OCI-LY7 (cell line): ENCODE measurements at places on chromosomes 2 and 18.

GRCh38 chr2:156003780-156004179 lies 328.7 kb downstream of the NR4A2 start:
- no peak for DNase-seq

GRCh38 chr18:51933903-51934302 lies 406.1 kb upstream of the DCC start:
- DNase-seq, result no peak

DNA sequence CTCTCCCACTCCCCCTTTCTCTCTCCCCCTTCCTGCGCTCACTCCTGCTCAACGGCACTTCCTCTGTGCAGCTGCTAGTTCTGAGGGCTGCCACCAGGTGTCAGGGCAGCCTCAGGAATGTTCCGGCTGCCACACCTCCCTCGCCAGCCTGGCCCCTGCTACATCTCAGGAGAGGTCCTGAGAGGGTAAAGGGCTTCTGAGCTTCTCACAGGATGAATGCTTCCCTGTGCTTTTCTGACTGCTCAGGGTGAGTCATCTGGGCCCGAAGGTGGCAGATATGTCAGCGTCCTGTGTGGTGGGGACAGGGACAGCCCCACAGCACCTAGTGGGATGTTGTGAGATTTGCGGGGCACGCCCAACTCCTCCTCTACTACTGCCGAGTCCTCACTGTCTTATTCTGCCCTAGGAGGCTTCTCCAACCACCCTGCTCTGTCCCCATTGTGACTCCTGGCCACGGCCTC lies 49.0 kb downstream of the PLEKHB2 start:
- DNase-seq, result peak; percentile 83

- DNase-seq, result no peak
These were observed 34.7 kb upstream of the RMND5A start for GRCh38 chr2:86685351-86685750.

DNA sequence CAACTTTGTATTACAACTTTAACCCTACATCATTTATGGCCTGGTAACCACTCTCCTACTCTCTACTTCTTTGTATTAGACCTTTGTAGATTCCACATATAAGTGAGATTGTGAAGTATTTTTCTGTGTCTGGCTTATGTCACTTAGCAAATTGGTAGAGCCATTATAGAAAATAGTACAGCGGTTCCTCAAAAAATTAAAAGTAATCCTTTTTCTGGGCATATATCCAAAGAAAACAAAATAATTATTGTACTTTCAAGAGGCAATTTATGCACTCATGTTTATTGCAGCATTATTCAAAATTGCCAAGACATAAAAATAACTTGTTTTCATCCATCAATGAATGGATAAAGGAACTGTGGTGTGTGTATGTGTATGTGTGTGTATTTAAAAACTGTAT lies 537.5 kb upstream of the FSIP2 start:
- DNase-seq, result no peak

DNA sequence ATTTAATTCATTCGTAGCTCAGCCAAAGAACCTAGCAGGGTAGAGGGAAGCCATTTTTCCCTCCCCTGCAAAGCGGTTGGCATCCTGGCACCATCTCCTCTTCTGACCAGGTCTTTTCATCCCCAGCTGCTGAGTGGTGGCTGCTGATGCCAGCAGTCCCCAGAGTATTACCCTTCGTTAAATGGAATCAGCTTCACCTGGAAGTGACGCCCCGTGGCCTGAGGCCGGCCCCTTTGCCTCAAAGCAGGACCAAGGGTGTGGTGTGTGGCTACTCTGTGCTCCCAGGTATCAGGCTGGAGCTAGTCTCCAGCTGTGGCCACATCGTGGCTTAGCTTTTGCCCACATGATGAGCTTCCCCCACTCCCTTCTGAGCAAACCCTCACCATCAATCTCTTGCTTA lies 12.3 kb upstream of the SP100 start:
- no peak for DNase-seq

DNA sequence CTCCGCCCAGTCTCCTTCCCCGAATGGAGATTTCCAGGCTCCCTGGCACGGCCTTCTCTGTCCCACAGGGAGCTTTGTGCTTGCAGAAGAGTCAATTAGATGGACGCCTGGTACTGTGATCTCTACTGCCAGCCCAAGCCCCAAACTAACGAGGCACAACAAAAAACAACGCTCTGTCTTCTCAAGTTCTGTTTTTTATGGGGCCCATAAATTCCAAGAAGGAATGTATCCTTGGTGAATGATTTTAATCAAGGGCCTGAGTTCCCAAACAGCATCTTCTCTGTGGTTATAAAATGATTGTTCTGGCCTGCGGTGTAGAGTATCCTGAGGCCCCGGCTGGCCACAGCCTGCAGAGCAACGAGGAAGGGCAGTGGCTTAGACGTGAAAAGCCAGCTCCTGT lies 219.5 kb downstream of the CLIP4 start:
- DNase-seq, result no peak

DNA sequence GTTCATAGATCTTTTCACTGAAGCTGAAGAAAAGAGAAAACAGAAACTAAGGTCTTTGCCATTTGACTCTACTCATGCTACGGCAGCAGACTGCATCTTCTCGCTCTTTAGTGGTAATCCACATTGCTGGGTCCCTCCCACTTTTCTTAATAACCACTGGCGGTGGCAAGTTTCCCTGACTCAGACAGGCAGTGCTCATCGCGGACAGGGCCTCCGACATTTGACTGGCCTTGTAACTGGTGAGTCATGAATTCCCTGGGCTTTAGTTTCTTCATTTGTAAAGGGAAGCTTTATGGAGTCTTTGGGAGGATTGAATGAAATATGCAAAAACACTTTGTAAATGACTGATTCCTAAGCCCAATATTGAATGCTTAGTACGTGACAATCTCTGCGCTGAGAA lies 238.2 kb upstream of the RBBP8 start:
- DNase-seq, result no peak

- DNase-seq, result no peak
These were observed 308.6 kb downstream of the AKAIN1 start for GRCh38 chr18:4888251-4889040.

DNA sequence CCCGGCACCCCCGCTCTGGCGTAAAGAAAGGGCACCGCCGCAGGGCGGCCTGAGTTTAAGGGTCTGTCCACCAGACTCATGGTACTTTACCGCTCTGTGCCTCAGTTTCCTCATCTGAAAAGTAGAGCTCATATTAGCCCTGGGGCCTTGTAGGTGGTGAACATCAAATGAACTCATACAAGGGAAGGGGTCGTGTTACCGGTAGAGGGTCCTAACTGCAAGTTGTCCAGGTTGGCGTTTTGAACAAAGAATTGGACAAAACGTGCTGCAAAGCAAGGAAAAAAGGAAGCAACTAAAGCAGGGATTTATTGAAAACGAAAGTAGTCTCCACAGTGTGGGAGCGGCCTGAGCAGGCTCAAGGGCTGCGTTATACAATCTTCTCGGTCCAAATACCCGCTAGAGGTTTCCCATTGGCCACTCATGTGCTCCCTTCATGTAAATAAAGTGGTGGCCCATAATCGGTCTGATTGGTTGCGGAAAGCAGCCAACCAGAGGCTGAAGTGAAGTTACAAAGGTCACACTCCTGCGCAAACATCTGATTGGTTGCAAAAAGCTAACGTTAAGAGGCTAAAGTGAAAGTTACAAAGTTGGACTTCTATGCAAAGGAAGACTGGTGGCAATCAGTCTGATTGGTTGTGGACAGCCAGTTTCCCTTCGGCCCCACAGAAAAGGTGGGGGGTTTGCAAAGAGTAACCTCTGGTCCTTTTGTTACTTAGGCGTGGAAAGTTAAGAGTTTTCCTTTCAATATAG lies 80.7 kb upstream of the LDLRAD4 start:
- no peak for DNase-seq

GRCh38 chr2:109207176-109207575 lies 78.2 kb downstream of the SH3RF3 start:
- no peak for DNase-seq

DNA sequence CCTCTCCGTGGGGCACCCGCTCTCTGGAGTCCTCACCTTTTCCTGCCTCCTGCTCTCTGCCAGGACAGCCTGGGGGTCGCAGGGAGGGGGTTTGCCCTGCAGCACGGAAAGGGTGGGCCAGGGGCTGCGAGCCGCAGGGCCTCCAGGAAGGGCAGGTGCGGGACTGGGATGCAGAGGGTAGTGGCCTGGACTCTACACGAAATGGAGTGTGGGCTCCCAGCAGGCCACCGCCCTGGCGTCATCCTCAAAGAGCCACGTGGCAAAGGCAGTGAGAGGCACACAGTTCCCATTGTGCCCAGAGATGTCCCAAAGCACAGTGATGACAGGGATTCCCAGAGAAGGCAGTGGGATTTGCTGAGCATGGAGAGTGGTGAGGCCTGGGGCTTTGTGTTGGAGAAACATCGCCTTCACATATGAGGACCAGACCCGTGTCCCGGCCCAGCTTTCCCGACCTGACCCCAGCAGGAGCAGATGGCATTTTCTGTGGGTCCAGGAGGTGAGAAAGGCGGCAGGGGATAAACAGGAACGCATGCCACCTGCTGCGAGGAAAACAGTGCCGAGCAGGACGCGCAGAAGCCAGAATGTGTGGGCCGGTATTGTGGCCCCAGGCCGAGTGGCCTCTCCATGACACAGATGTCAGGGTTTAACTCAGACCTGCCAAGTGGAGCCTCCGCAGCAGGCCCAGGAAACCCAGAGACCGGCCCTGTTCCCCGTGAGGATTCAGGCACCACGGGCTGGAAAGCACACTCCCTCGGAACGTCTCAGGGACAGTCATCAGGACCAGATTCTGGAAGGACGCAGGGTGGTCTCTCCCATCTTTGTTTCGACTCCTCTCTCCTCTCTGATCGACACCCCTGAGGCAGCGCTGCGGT lies 855.5 kb upstream of the SALL3 start:
- DNase-seq, result no peak

- no peak for DNase-seq
These were observed 47.4 kb upstream of the TCF4 start for GRCh38 chr18:55635439-55635838.

GRCh38 chr2:6957910-6958615 lies 40.9 kb downstream of the RNF144A start:
- no peak for DNase-seq

DNA sequence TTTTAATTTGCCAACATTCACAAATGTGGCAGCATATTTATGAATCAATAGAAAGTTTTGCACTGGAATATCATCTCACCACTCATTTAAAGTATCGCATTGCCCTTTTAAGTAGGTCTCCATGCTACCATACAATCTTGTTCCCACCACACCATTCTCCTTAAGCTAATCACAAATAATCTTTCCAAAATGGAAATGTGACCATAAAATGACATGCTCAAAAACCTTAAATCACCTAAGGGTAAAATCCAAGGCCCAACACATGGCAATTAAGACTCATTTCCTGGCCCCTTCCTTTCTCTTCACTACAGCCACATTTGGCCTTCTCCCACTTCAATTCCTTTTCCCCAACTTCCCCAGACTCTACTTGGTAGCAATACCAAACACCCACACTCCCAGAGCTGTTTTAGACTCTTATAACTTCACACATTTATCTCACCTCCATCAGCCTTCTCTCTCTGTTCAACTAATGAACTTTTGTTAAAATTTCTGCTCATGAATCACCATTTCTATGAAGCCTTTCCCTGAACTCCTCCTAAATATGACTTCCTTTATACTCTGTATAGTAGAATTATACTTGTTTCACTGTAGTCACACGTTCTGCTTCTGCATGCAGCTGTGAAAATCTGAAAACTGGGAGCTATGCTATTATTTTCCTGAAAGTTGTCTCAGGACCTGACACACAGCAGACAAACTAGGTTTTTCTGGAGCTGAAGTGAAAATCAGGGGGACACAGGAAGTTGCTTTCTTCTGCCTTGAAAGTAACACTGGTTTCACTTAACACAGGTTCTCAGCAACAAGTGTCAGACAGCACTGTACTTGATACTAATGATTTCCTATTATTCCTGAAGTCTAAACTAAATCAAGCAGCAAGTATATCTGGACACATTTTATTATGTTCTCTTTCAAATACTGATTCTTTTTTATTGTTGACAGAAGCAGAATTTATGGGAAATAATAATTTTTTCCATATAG lies 303.9 kb downstream of the ZEB2 start:
- DNase-seq, result no peak

DNA sequence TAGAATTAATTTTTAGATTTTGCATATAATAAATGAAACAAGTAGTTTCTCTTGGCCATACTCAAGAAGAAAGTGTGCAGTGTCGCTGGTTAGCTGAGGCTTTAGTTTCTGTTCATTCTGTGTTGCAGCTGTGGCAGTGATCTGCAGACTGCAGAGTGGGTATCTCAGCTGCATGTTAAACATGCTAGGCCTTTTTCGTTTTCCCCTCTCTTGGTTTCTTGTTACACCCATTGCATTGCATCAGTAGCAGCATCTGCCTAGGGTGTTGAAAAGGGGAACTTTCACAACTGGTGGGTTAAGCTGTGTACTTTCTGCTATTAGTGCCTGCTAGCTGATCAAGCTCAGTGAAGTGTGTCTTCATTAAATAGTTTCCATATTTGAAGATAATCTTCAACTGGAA lies 51.3 kb downstream of the ACSL3 start:
- DNase-seq, result peak; percentile 97

GRCh38 chr18:35616664-35617423 lies 35.3 kb downstream of the GALNT1 start:
- DNase-seq, result peak; percentile 70

- no peak for DNase-seq
These were observed 117.6 kb upstream of the ANKRD30BL start for GRCh38 chr2:132279344-132279743.

DNA sequence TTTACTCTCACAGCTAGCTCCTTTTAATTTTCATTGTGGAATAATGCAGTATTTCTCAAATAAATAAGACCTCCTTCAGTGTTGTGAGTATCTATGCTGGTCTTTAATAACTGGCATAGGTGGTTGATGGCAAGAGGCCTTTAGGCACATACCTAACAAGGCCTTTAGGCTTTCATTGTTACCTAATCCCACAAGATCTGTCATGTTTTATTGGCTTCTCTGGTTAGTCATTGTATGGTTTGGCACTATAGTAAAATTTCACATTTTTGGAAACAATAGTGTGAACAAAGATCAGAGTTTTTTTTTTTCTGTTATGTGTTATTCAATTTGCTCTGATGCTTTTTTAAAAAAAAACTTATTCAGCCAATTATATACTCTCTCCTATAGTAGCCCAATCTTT lies 89.8 kb upstream of the NEUROD1 start:
- no peak for DNase-seq

- DNase-seq, result no peak
These were observed 186.3 kb downstream of the TCF4 start for GRCh38 chr18:55401638-55402191.
